NT2/D1 (cell line): ENCODE measurements at places on chromosomes 1 and 21.

- DNase-seq = peak; percentile 80
Measured at GRCh38 chr1:182786223-182786994, 3.2 kb upstream of the NPL start.

GRCh38 chr1:167206166-167206835 lies 14.4 kb upstream of the POU2F1 start:
- DNase-seq = no peak

- no peak for DNase-seq
Measured at GRCh38 chr1:201640624-201641023, 101.7 kb downstream of the NAV1 start.

DNA sequence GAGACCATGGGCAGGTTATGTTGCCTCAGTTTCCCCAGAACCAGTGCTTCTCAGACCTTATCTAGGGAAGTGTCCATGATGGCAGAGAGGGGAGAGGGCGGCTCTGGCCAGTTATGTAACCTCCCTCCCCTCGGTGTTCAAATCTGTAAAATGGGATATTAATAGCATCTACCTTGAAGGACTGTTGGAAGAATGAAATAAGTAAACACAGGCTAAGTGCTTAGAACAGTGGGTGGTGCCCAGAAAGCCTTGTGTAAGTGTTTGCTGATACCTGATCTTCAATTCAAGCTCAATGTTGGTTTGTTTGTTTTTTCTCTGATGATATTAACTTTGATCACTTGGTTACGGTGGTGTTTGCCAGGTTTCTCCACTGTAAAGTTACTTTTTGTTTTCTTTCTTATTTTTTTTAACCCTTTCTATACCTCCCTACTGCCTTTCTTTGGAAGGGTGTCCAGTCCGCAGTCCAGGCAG lies 34.9 kb downstream of the EPHA2 start:
- DNase-seq = no peak

DNA sequence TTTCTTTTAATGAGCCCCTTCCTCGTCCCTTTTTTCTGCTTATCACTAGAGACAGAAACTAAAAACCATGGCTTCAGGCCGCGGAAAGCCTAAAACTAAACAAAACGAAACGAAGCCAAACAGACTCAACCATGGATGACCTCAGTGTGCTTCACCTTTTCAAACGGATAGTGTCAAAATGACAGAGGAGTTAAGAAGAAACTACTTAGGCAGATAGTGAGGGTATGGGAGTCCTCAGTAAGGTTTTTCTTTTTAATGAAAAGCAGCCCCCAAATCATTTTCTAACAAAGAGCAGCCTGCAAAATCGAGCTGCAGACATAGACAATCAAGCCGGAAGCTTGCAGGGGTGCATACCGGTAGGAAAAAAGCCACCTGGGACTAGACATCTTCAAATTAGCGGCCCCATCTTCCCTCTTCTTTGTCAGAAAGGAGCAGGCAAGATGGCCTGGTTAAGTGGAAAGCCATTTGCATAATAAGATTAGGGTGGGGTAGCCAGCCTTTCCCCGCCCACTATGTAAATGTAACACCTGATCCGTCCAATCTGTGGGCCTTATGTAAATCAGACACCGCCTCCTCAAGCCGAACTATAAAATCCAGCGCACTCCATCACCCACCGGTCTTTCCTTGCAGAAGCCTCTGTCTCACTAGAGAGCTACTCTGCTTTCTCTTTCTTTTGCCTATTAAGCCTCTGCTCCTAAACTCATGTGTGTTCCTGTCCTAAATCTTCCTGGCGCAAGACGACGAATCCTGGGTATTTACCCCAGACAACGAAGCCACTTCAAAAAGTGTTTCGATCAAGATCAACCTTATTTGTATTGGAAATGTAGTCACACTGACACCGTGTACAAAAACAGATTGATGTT lies 6.2 kb upstream of the ERO1B start:
- DNase-seq = peak; percentile 63

GRCh38 chr1:182823220-182823619 lies 15.9 kb upstream of the DHX9 start:
- no peak for DNase-seq

GRCh38 chr1:97145321-97145956 lies 423.9 kb downstream of the PTBP2 start:
- no peak for DNase-seq

- no peak for DNase-seq
Measured at GRCh38 chr1:30757352-30758120, at the start of gene LAPTM5. TSS of gene LAPTM5 (minus strand) at chr1:30757774. CDS start at chr1:30757745, 29 bp downstream.

- no peak for DNase-seq
Measured at GRCh38 chr1:32806910-32807523, 10.1 kb downstream of the YARS1 start.

DNA sequence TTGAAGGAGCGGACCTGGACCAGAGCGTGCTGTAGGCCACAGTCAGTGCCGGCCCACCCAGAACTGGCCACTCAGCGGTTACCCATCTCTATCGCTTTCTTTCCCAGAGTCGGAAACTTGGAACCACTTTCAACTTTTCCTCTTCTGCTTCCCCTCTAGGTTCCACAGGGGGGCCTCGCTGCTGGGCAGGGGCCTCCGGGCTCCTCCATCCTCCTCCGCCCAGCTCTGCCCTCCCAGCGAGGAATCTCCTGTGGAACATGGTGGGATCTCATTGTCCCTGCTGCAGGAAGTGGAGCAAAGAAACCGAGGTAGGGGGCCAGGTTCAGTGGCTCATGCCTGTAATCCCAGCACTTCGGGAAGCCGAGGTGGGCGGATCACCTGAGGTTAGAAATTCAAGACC lies 139.2 kb downstream of the ETS2 start:
- no peak for DNase-seq

- no peak for DNase-seq
Measured at GRCh38 chr1:87686136-87686495, 357.4 kb downstream of the LMO4 start.

GRCh38 chr1:245768596-245768995 lies 613.8 kb downstream of the KIF26B start:
- DNase-seq = no peak

GRCh38 chr1:46622344-46622743 lies 5.7 kb upstream of the MOB3C start:
- no peak for DNase-seq

GRCh38 chr1:64984106-64984505 lies 17.8 kb upstream of the JAK1 start:
- DNase-seq = no peak

- DNase-seq = no peak
Measured at GRCh38 chr1:229133151-229133550, 137.8 kb upstream of the RAB4A start.

DNA sequence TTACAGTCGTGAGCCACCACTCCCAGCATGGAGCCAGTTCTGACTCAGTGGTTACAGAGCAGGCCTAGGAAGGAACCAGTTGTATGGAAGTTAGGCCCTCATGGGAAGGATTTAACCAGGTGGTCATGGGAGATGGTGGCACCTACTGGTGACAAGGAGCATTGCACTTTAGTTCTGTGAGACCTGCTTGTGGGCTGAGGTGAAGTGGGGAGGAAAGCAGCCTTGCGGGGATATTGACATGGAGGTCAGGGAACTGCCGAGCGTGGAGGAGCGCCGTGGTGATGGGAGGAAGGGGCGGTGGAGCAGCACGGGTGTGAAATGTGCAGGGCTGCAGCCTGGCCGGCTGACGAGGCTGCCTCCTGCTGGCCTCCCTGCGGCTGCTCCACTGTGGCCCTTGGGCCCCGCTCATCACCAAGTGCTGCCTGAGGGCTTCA lies 100.4 kb downstream of the GALNT2 start:
- DNase-seq = peak; percentile 51
